ENCODE measurements at places on chromosomes 16 and 17.
A peak's percentile ranks its signal among the peaks of the same experiment; 100 is the strongest.

- DNase-seq, result no peak
Measured at GRCh38 chr17:38703742-38704605, 1.1 kb upstream of the MLLT6 start.

DNA sequence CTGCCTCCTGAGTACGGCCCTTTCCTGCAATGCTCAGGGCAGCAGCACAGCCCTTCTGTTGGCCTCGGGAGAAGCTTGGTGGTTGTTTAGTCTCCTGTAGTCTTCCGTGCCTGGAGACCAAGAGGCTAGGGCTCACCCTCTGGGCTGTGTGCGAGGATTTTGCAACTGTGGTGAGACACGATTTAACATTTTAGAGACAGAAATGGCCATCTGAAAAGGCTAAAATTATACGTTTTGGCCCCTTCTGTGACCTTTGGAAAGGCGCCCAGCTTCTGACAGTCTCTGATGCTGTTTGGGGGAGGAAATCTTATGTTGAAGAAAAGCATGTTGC lies 33.1 kb downstream of the FOXL1 start:
- DNase-seq, result no peak

DNA sequence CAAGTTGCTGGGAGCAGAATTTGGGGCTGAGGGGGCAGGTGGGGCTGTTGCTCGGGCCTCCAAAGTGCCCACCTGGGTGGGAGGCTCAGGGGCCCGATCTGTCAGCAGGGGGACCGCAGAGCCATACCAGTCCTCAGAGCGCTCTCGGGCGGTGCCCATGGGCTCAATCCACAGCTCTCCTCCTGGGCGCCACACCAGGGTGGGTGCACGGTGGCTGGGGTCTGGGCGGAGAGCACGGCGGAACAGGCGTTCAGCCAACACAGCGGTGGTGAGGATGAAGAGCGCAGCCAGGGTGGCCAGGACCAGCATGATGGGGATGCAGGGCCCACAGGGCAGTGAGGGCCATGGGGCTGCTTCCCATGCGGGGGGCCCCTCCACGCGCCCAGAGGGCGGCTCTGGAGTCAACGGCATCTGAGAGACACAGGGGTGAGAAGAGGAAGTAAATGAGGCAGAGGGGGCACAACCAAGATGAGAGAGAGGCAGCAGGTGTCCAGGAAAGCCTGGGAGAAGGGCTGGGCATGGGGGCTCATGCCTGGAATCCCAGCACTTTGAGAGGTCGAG lies 1.2 kb downstream of the C16orf54 start:
- no peak for DNase-seq

GRCh38 chr16:79298894-79299799 lies 301.4 kb downstream of the MAF start:
- DNase-seq, result no peak

GRCh38 chr17:79620207-79621038 lies 9.6 kb upstream of the RBFOX3 start:
- no peak for DNase-seq

DNA sequence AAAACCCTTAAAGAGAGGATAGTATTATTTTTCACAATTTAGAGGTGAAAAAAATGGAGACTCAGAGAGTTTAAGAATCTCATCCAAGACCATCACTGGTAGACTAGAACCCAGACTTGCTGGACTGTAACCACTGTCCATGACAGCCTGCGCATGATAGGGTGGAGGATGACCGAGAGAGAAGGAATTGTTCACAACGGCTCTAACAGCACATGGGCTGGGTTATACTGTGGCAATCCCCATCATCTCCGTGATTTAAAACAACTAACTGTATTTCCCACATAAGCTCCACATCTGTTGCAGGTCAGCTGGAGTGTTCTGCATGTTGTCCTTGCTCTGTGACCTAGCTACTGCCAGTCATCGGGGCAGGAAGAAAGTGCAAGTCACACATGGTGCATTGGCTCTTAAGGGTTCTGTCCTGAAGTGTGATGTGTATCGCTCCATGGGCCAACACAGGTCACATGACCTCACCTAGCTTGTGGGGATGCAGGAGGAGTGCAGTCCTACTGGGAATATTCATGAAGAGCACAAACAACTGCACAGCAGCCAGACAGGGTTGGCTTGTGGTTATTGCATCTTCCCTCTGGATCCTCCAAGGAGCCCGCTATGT lies 131.2 kb upstream of the MPHOSPH6 start:
- no peak for DNase-seq

- DNase-seq, result peak; percentile 9
Measured at GRCh38 chr16:69404275-69404805, 18.5 kb upstream of the TERF2 start.

GRCh38 chr17:59397316-59398073 lies 66.0 kb downstream of the YPEL2 start:
- no peak for DNase-seq

GRCh38 chr17:76239538-76240274 lies 587 bp downstream of the RNF157 start:
- no peak for DNase-seq

GRCh38 chr16:56363781-56364565 lies 61.4 kb downstream of the AMFR start:
- DNase-seq, result no peak

All from AG04449 (cell line).